ENCODE measurements at places on chromosomes 6 and 20.

GRCh38 chr6:130949553-130949952 lies 113.5 kb downstream of the EPB41L2 start:
- DNase-seq, result no peak

- no peak for DNase-seq
Observed at GRCh38 chr6:63805345-63805744, 169.7 kb downstream of the PHF3 start.

GRCh38 chr6:33925936-33926335 lies 122.1 kb upstream of the MLN start:
- DNase-seq, result no peak

- no peak for DNase-seq
Observed at GRCh38 chr6:23388086-23388783, 737.8 kb upstream of the NRSN1 start.

GRCh38 chr20:19886661-19887288 lies 128.7 kb downstream of the RIN2 start:
- DNase-seq, result no peak

DNA sequence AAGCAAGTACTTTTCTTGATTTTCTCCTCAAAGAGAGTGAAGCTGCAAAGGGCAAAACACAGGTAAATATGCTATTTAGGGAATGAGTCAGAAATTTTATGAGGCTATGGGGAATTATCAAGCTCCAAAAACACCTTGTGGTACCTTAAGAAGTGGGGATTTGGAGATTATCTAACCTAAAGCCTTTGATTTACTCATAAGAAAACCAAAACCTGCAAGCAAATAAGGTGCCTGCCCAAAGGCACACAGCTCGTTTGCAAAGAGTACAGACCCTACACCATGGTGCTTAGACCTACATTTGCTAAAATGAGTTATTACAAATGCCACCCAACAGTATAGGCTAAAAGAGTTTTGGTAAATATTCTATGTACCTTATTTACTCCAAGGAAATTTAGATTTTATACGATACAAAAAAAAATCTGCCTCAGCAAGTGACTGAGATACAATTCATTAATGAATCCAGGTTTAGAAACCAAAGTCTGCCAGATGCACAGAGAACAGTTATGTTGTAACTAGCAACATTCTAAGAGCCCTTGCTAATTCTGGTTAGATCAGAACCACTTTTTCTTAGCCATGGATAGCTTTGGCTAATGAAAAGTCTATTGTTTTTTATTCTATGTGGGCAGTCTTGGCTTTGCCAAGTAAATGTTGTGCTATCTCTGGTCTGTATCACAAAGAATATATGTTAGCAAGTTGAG lies 101.5 kb downstream of the KHDC1L start:
- DNase-seq, result no peak

DNA sequence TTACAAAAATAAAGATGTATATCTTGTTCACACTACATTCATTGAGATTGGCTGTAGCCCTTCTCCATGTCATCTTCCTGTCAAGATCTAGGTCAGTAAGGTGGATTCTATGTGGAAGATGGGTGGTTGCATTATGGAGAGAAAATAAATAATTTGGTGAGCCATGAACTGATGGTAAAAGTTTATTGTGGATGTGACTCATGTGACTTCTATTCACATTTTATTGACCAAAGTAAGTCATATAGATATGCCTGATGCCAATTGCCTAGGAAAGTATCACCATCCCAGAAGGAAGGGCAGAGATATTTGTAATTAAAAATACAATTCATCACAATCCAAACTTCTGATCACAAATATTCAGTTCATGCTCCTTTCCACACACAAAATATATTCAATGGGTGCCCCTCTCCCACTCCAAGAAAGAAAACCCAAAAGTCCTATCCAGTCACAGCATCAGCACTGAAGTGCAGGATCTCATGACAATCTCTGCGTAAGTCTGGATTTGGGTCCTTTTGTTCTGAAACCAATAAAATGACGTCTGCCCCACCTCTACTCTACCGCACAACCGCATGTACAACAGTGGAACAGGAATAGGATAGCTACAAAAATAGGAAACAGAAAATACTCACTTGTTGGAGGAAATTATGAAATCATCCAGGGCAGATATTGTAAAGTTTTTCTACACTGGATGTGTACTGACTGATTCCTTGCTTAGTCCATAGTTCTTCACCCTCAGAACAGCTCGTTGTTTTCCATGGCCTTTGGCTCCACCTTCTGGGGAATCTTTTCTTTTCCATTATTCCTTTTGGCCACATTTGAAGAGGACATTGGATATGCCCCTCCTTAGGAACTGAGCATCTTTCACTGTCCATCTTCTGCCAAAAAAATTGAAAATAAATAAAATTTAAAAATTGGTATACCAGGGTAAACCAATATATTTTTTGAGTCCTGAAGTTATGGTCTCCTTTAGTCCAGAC lies 16.1 kb upstream of the SLC17A3 start:
- no peak for DNase-seq

DNA sequence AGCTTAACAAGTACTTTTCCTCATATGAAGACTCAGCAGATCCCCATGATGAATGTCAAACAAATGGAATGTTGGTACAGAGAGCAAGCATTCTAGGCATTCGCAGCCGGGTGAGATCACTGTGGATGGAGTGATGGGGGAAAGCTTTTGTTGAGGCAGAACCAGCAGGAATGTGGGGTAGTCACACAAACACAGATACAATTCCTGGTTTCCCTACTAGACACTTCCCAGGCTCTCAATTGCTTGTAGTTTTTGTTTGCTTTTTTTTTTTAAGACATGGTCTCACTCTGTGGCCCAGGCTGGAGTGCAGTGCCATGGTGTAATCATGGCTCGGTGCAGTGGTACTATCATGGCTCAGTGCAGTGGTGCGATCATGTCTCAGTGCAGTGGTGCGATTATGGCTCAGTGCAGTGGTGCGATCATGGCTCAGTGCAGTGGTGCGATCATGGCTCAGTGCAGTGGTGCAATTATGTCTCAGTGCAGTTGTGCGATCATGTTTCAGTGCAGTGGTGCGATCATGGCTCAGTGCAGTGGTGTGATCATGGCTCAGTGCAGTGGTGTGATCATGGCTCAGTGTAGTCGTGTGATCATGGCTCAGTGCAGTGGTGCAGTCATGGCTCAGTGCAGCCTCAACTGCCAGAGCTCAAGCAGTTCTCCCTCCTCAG lies 15.4 kb upstream of the IER3 start:
- DNase-seq, result no peak

- no peak for DNase-seq
Observed at GRCh38 chr6:39047434-39048327, 900 bp upstream of the GLP1R start.

DNA sequence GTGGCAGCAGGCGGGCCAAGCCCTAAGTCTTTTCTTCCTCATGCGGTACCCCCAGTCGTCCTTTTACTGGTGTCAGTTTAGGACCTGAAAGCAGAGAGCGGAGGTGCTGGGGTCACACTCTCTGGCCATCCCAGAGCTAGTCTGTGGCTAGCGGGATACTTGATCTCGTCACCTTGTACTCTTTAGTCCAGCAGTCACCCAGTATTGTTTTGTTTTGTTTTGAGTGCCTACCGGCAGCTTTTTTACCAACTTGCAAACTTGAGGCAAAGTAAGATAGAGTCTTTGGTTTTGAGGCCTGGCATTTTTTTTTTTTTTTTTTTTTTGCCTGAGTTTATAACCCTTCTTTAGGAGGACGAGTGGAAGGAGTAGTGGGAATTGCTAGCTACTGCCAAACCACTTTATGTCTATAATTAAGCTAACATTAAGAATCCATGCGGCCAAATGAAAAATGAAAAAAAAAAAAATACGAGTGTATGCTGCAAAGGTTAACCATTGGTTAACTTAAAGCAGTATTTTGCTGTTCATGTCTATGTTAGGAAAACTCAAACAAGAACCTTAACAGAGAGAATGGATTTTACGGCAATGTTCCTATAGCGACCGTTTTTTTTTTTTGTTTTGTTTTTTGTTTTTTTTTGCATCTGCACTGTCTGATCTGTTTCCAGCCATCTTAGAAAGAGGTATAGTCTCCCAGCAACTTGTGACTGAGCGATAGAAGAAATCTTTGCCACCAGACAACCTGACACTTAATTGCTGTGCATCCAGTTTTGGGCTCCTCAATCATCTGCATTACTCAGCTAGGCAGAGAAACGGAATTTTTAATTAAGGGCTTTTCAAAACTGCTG lies 56.9 kb downstream of the FAM217A start:
- no peak for DNase-seq

- no peak for DNase-seq
Observed at GRCh38 chr6:16168121-16168520, 39.2 kb downstream of the MYLIP start.

DNA sequence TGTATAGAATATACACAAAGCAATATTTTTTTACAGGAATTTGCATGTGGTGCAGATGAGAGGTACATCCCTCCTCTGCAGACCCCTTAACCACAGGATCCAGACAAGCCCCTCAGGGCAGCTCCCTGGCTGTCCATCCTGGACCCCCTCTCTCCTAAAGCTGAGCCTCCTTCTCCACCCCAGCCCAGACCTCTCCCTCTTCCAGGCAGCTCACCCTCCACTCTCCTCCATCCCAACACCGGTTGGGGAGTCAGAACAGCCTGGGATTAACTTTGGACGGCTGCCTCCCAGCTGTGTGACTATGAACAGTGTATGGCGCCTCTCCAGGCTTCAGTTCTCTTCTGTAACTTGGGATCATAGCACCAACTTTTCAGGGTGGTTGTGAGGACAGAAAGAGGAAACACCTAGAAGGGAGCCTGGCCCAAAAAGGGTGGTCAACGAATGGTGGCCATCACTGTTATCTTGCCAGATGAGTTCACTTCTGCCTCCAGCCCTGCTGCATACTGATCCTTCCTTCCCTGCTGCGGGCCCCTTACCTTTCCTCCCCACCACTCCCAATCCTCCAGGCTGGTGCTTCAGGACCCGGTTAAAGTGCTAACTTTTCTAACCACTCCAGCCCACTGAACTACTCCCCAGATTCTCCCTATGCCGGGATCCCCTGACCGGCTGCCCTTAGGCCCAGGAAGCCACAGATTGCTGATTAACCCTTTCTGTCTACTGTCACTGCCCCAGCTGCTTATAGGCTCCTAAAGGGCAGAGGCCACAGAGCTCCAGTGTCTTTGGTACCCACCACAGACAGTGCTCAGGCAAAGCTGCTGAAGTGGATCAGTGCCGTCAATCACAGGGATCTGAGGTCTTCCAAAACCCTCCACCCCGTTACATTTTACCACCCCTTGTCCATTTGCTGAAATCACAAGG lies 55.9 kb downstream of the GPR6 start:
- no peak for DNase-seq

DNA sequence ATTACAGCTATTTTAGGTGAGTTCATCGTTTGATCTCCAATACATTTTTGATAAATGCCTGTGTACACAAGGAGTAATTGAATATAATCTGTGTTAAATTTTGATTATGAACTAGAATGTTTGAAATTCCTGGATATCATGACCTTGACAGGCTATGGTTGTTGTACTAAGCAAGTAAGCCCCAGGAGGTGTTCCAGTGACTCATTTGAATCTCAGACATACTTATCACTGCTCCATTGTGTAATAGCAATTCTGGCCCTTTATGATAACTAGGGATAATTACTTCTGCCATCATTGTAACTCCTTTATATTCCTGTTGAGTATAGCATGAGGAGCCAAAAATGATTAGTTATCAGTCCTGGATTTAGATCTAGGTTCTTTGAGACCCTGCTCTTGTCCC lies 1424.6 kb upstream of the ADGRB3 start:
- DNase-seq, result no peak

DNA sequence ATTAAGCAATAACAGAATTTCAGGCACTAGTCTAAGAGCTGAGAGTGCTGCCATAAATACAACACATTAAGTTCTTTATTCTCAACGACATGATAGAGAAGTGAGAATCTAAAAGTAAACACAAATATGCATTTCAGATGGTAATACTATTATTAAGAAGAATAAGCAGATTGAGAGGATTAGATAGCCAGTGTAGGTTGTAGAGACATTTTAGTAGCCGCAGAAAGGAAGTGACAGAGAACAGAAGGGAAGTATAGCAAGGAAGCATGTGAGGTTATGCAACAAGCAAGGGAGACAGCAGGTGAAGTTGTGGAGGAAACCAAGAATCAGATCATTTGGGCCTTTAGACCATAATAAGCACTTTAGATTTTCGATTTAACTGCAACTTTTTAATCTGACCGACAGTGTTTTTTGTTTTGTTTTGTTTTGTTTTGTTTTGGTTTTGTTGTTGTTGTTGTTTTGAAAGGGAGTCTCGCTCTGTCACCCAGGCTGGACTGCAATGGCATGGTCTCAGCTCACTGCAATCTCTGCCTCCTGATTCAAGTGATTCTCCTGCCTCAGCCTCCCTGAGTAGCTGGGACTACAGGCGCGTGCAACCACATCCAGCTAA lies 737.0 kb upstream of the ADGRB3 start:
- no peak for DNase-seq

- DNase-seq, result no peak
Observed at GRCh38 chr6:141290941-141291721, 841.6 kb upstream of the GJE1 start.

GRCh38 chr6:129875610-129876520 lies 14.8 kb upstream of the TMEM244 start:
- DNase-seq, result no peak

DNA sequence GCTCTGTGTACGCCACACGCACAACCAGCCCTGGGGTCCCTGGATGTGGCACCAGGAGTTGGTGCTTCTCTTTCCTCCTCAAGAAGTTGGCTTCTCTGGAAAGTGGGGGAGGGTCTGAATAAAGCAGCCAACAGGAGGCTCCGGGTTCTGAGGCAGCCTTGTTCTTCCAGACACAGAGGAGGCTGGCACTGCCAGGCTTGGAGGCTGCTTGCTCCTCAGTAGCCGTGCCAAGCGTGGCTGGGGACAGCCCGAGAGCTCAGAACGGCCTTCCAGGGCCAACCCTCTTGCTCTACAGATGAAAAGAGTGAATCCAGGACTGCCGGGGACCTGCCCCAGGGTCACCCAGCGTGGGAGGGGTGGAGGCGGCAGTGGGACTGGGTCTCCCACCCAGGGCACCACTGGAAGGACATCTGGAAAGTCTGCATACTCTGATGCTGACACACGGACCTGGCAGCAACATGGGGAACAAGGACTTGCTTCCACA lies 70.4 kb downstream of the SLC22A23 start:
- no peak for DNase-seq

- DNase-seq, result no peak
Observed at GRCh38 chr20:53930651-53931504, 139.5 kb downstream of the BCAS1 start.

DNA sequence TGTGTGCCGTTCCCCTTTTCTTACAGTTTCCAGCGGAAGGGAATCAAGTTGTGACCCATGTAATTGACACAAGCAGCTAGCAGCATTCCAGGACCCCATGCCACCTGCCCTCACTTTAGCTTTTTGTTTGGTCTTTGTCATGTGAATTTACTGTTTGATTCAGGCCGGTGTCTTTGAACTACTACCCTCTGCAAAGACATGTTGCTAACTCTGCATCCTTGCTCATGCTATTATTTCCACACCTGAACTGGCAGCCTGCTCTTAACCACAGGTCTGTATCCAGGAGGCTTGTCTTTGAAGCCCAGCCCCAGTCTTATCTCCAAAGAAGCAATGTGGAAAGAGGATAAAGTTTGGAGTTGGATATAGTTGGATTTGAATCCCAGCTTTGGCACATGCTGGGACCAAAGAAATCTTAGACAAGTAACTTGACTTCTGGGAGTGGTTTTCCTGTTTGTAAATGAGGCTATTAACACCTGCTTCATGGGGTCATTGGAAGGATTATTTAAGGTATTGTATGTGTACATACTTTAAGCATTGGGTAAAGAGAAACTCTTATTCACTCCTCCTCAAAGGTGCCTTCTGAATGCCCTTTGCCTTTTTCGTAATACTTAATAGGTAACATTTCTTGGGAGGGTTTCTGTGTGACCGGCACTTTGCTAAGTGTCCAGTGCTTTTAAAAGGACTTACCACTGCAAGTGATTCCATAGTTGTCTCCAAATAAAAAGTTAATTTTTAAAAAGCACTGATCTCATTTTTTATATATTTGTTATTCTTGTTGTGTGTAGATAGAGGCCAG lies 52.4 kb downstream of the RALY start:
- DNase-seq, result no peak
